ENCODE measurements at places on chromosomes 2 and 18. TPM values are rescaled to one million over a fixed set of nuclear protein-coding genes. Genes with fewer than 3 reads are reported as not detected.

The KCNJ3 gene
- not detected for total RNA-seq

The CFAP221 gene
- not detected for total RNA-seq

The BCL2 gene
- total RNA-seq, result 128 TPM

The LOXL3 gene
- 0.62 TPM for total RNA-seq

- H3K4me1 ChIP-seq, result no peaks in the 10 kb centered on the region
- no peak overlapping the region for H3K4me3 ChIP-seq
- no peak for DNase-seq
- no peak overlapping the region for H3K27ac ChIP-seq
These were observed 63.5 kb downstream of the ZNF521 start for GRCh38 chr18:25288340-25288938.

- DNase-seq, result no peak
- H3K36me3 ChIP-seq, result no peaks in the 10 kb centered on the region
- no peak overlapping the region for H3K27ac ChIP-seq
- H3K27me3 ChIP-seq, result peaks cover 24% of the 10 kb centered on the region
These were observed 860.0 kb upstream of the ZEB2 start for GRCh38 chr2:145379934-145380333.
